ENCODE measurements at places on chromosomes 2 and 18. TPM values are rescaled to one million over a fixed set of nuclear protein-coding genes. Genes with fewer than 3 reads are reported as not detected.

CYTIP gene
- 1.7 TPM for polyA plus RNA-seq

ACMSD gene
- 1.8 TPM for polyA plus RNA-seq

MTX2 gene
- 54.5 TPM for polyA plus RNA-seq

FOXI3 gene
- polyA plus RNA-seq = 0.07 TPM

EDAR gene
- 6.2 TPM for polyA plus RNA-seq

SRD5A2 gene
- polyA plus RNA-seq = 0.30 TPM

EFEMP1 gene
- polyA plus RNA-seq = 157 TPM

PIEZO2 gene
- 227 TPM for polyA plus RNA-seq

LDLRAD4 gene
- 15.1 TPM for polyA plus RNA-seq

ATOH8 gene
- polyA plus RNA-seq = 37.3 TPM

PLCD4 gene
- 10.7 TPM for polyA plus RNA-seq

WDR7 gene
- polyA plus RNA-seq = 12.1 TPM

RUFY4 gene
- polyA plus RNA-seq = 0.34 TPM

MALL gene
- polyA plus RNA-seq = 37.6 TPM

TXNDC2 gene
- polyA plus RNA-seq = not detected

OSBPL6 gene
- polyA plus RNA-seq = 4.6 TPM

GALNT13 gene
- polyA plus RNA-seq = 6.8 TPM

GALNT3 gene
- 25.4 TPM for polyA plus RNA-seq

GPBAR1 gene
- 1.2 TPM for polyA plus RNA-seq
